ENCODE measurements at places on chromosomes 5 and 9.

- no peak for DNase-seq
These were observed 51.9 kb upstream of the ZBED3 start for GRCh38 chr5:77139001-77139400.

GRCh38 chr9:7770111-7770510, 29.5 kb downstream of the DMAC1 start:
- no peak for DNase-seq

DNA sequence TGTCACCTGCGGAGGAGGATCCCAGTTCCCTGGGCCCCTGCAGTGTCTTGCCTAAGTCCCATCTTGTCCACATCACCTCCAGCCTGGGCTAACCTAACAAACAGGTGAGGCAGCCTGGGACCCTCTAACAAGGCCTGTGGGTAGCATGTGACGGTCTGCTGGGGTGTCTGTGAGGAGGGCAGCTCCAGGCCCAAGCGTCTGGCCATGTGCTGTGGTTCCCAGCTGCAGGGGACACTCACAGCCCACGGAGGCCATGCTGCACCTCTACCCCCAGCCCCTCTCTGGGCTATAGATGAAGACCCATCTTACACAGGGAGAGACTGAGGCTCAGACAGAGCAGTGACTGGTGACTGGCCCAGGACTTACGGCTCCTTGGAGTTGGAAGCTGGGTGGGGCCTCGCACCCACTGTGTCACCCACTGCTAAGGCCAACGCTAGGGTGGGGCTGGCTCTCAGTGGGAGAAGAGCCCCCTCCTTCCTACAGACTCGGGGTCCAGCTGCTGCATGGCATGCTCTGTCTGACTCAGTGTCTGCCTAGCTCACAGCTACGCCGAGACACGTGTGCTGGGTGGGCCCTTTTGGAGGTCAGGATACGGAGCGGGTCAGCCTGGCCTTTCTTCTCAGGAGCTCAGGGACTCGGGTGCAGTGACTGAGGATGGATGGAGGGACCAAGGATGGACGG, 40.8 kb upstream of the RNF130 start:
- no peak for DNase-seq

- DNase-seq, result no peak
These were observed 33.4 kb upstream of the NR3C1 start for GRCh38 chr5:143436871-143437270.

DNA sequence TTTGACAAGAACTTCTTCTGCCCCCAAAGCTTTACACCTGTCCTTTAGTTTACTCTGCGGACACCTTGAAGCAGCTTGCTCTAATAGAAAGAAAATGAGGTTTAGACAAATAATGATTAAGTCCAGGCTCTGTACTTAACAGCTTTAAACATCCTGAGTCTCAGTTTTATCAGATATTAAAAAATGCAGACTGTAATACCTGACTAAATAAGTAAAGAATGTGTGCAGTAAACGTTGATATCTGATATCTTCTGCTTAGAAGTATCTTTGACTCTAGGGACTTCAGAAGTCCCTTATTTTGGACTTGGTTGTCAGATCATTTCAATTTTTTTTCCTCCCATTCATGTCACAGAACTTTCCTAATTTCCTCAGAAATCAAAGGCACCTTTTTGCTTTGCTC, 1060.4 kb downstream of the CDH12 start:
- DNase-seq, result no peak

DNA sequence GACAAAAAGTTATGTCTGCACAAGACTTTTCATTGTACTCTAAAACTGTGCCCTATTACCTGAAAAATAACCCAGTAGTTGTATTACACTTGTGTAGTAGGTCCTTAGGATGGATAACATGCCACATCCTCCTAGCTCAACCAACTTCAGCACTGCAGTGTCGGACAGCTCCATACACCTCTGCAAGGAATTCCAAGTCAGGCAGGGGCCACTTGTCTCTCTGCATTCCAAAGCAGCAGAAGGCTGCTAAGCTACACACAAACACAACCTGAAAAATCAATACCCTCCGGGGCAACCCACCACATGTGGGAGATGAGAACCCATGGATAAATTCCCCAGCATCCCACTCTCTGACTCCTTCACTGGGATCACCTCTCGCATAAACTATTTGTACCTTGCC, 50.2 kb downstream of the MED10 start:
- DNase-seq, result no peak

DNA sequence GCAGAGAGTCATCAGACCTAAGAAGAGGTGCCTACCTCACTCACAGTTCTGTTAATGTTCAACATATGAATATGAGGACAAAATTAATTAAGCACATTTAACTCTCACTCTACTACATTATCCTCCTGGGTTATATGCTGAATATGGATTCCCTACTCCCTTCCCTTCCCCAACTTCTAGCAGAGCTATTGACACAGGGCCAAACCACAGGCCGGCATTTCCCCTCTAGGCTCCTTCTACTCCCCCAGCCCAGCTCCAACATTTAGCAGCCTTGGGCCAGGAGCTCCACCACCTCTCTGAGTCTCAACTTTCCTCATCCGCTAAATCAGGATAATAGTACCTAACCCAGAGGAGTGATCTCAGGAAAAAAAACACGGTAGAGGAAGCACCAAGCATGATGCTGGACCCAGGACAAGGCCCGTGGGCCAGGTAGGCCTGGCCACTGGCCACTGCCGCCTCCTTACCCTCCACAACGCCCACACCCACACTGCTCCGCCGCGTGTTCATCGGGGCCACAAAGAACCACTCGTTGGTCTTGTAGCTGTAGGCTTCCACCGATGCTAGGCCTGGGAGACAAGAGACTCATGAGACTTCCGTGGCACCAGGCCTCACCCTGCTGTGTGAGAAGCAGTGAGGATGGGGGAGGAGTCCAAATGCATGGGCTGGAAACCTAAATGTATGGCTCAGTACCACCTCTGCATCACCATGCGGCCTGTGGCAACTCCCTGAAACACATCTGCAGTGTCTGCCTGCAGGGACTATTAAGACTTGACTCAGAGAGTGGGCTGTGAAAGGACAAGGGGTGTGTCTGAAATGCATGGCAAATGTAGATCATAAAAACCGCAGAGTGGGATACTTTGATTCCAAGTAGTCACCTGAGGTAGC, 98.8 kb downstream of the KLHL3 start:
- no peak for DNase-seq

DNA sequence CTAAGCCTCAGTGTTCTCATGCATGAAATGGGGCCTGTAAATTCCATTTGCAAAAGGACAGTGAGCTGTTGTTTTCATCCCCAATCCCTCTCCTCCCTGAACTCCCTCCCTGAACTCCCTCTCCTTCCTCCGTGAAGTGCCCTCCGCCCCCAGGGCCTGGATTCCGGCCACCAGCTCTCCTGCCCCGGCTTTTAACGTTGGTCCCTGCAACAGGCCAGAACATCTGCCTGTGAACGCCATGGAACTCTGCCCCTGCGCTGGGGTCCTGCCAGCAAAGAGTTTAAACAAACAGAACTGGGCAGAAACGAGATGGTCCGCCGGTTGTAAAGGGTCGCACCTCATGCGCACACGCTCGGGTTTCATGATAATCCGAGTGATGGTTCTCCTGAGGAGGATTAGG, 62.4 kb downstream of the SMIM23 start:
- no peak for DNase-seq

DNA sequence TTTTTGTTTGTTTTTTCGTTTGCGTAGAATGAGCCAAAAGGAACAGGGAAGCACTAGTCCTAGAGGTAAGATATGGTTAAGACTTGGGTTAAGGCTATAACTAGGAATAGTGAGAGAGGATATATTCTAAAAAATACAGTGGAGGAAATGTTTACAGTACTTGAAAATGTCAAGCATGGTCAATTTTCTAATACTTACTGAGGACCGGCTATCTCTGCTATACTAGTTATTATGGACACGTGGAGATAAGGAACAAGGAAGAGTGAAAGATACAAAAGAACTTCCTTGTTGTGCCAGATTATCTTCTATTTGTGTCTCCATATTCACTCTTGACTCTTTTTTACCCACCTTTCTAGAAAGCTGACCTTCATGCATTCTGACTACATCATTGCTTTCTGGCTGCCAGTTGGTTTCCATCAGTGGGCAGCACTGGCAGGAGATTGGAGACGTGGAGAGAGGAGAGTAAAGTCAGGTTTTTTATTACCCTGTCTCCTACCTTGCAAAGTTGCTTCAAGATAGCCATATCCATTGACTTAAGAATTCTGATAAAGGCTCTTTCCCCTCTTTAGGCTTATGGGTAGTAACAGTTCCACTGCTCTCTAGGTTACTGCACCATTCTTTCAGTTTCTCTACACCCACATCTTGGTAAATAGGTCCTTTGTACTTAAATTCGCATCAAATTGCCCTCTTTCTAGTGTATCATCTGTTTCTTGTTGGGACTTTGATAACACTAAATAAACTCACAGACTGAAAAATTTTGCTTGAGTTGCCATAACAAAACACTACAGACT, 9.0 kb upstream of the RFX3 start:
- no peak for DNase-seq

GRCh38 chr5:125200866-125201373, 454.5 kb upstream of the ZNF608 start:
- DNase-seq, result no peak

DNA sequence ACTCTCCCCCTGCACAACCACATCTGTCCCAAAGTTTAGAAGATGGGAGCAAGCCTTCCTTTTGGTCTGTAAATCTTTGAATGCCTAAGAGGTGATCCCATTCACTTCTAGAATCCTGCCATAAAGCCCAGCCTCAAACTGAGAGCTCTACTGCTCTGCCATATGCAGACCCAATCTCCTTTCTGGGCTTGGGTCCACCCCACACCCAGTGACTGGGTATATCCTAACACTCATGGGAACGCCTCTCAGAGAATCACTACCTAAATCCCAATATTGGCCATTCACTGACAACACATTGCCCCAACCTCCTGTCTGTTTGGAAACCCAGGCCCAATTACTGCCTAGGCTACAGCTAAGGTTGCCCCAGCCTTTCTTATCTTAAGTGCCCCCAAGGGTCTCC, 90.7 kb downstream of the MAMDC2 start:
- DNase-seq, result no peak

- DNase-seq, result no peak
These were observed 711.8 kb upstream of the WWC1 start for GRCh38 chr5:167579693-167580055.

Measured in anterior cingulate cortex (tissue), 58 donors.